ENCODE measurements at places on chromosomes 4 and X. TPM values are rescaled to one million over a fixed set of nuclear protein-coding genes. Genes with fewer than 3 reads are reported as not detected.

The MAGEA8 gene
- total RNA-seq, result not detected

The MTM1 gene
- 16.5 TPM for total RNA-seq

The STK32B gene
- 0.76 TPM for total RNA-seq

- H3K4me3 ChIP-seq, result no peak overlapping the region
- H3K27me3 ChIP-seq, result no peaks in the 10 kb centered on the region
- DNase-seq, result no peak
- H3K36me3 ChIP-seq, result no peaks in the 10 kb centered on the region
- no peak overlapping the region for H3K27ac ChIP-seq
These were observed 37.4 kb upstream of the SLC10A4 start for GRCh38 chr4:48445704-48446103.

GRCh38 chr4:125013891-125014290 lies 300.9 kb upstream of the FAT4 start:
- H3K27me3 ChIP-seq, result no peaks in the 10 kb centered on the region
- H3K27ac ChIP-seq, result no peak overlapping the region
- H3K36me3 ChIP-seq, result no peaks in the 10 kb centered on the region
- H3K4me1 ChIP-seq, result peaks cover 3% of the 10 kb centered on the region
- no peak for DNase-seq

The PPBP gene
- not detected for total RNA-seq

- DNase-seq, result no peak
- no peak overlapping the region for H3K27ac ChIP-seq
- no peak overlapping the region for H3K4me3 ChIP-seq
- H3K4me1 ChIP-seq, result peaks cover 36% of the 10 kb centered on the region
These were observed 318.7 kb downstream of the CAMK2D start for GRCh38 chr4:113442826-113443225.

The BMPR1B gene
- total RNA-seq, result 0.48 TPM

DNA sequence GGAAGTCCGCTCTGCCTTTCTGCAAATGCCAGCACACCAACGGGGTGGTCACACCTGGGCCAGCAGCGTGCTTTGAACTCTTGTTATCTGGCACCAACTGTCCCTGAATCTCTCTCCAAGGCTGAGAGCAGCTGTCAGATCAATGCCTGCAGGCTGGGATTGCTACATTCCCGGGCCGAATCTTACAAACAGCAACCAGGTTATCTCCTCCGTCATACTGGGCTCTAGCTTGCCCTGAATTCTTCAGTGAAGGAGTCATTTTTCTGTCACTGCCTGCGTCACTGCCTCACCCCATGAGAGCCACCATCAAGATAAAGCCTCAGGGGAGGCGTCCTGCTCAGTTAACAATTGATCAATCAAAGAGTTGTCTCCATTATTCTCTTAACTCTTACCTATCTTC lies 329.4 kb upstream of the PPARGC1A start:
- no peak overlapping the region for H3K4me3 ChIP-seq
- H3K27me3 ChIP-seq, result no peaks in the 10 kb centered on the region
- no peak overlapping the region for H3K27ac ChIP-seq
- no peaks in the 10 kb centered on the region for H3K36me3 ChIP-seq
- no peak for DNase-seq
- H3K4me1 ChIP-seq, result no peaks in the 10 kb centered on the region

GRCh38 chr4:17577665-17578481 lies 875 bp downstream of the LAP3 start:
- peaks cover 23% of the 10 kb centered on the region for H3K4me1 ChIP-seq
- peak overlapping the region; percentile 77 for H3K4me3 ChIP-seq
- H3K36me3 ChIP-seq, result peaks cover 12% of the 10 kb centered on the region
- H3K27ac ChIP-seq, result peak overlapping the region; percentile 91
- peak; percentile 80 for DNase-seq

- H3K27ac ChIP-seq, result no peak overlapping the region
- no peaks in the 10 kb centered on the region for H3K27me3 ChIP-seq
- no peak overlapping the region for H3K4me3 ChIP-seq
- no peak for DNase-seq
- no peaks in the 10 kb centered on the region for H3K36me3 ChIP-seq
- H3K4me1 ChIP-seq, result peaks cover 16% of the 10 kb centered on the region
These were observed 3.3 kb upstream of the SLC25A4 start for GRCh38 chr4:185139736-185140135.

The PABPC5 gene
- total RNA-seq, result 0.18 TPM

DNA sequence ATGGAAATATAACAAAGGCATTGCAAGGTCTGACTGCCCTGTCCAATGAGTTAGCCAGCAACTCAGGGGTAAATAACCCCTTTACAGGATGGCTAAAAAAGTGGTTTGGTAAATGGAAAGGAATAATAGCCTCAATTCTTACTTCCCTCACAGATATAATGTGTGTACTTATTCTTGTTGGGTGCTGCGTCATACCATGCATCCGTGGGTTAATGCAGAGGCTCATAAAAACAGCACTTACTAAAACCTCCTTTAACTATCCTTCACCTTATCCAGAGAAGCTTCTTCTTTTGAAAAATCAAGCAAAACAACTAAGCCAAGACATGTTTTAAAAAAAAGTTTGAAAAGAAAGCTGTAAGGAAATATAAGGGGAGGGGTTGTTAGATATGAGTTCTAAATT lies 301.0 kb downstream of the PAPSS1 start:
- H3K4me3 ChIP-seq, result no peak overlapping the region
- H3K36me3 ChIP-seq, result no peaks in the 10 kb centered on the region
- H3K4me1 ChIP-seq, result no peaks in the 10 kb centered on the region
- no peak for DNase-seq

DNA sequence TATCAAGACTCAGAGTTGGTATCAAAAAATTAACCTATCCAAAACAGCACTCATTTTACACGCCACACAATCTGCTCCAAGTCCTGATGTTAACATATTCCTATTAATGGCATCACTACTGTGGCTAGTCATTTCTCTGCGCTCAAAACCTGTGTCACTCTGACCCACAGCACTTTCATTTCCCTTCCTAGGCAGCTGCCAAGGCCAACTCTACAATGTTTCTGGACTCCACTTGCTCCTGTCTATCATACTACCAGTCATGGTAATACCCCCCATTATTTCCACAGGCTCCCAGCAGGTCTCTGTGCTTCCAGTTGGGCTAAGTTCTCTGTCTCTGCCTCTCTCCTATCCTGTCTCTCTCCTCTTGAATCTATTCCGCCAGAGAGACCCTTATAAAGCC lies 323.6 kb downstream of the NR3C2 start:
- peaks cover 4% of the 10 kb centered on the region for H3K4me1 ChIP-seq
- no peak overlapping the region for H3K27ac ChIP-seq
- no peaks in the 10 kb centered on the region for H3K27me3 ChIP-seq

The GLRA2 gene
- not detected for total RNA-seq

The MAGEH1 gene
- total RNA-seq, result 9.5 TPM

The BCORL1 gene
- 7.1 TPM for total RNA-seq

GRCh38 chr4:100519205-100519604 lies 1.4 kb upstream of the EMCN start:
- peaks cover 5% of the 10 kb centered on the region for H3K4me1 ChIP-seq
- H3K27ac ChIP-seq, result no peak overlapping the region
- H3K36me3 ChIP-seq, result no peaks in the 10 kb centered on the region
- no peaks in the 10 kb centered on the region for H3K27me3 ChIP-seq
- no peak for DNase-seq

The CENPVL3 gene
- total RNA-seq, result not detected

GRCh38 chr4:105374071-105374470 lies 99.8 kb downstream of the PPA2 start:
- peaks cover 12% of the 10 kb centered on the region for H3K36me3 ChIP-seq
- no peaks in the 10 kb centered on the region for H3K4me1 ChIP-seq
- no peak overlapping the region for H3K4me3 ChIP-seq
- no peak overlapping the region for H3K27ac ChIP-seq

- no peak for DNase-seq
- H3K27me3 ChIP-seq, result no peaks in the 10 kb centered on the region
- no peak overlapping the region for H3K4me3 ChIP-seq
- H3K27ac ChIP-seq, result no peak overlapping the region
- no peaks in the 10 kb centered on the region for H3K36me3 ChIP-seq
These were observed 954.3 kb downstream of the PCDH7 start for GRCh38 chr4:31674313-31674947.

Data from suprapubic skin (tissue), 4 donors.